Globus pallidus (tissue), 1 donor: ENCODE measurements at places on chromosomes 3 and 15.

GRCh38 chr15:59160880-59161593 lies 45.6 kb upstream of the LDHAL6B start:
- no peak for DNase-seq

GRCh38 chr15:36810656-36811449 lies 231.4 kb downstream of the CDIN1 start:
- no peak for DNase-seq

DNA sequence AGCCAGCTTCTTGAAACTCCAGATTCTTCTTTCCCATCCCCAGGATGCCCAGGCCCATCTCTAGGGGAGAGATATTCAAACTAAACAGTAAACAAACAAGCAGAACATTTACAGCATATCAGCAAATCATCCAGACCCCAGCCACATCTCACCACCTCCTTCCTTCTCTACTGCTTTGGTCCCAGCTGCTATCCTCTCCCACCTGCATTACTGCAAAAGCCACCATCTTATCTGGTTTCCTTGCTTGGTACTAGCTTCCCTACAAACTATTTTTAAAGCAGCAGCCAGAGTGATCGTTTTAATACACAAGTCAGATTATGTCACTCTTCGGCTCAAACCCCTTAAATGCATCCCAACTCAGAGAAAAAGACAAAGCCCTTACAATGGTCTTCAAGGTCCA lies 4.8 kb downstream of the LYSMD2 start:
- DNase-seq: no peak

DNA sequence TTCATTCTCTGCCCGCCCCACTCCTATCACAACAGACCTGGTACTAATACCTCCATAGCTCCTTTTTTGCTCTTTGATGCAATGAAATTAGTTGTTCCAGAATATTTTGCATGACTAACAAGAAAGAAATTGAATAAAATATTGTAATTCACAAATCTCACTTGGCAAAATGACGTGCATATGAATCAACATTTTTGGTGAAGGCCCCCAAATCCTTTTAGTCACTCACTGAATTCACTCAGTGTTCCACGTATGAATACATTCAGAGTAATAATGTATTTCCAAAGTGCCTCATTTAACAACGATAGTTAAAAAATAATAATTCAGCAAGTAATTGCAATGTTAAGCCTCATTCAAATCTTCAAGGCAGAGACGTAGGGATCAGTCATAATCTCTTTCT lies 148.6 kb upstream of the STRIT1 start:
- no peak for DNase-seq

DNA sequence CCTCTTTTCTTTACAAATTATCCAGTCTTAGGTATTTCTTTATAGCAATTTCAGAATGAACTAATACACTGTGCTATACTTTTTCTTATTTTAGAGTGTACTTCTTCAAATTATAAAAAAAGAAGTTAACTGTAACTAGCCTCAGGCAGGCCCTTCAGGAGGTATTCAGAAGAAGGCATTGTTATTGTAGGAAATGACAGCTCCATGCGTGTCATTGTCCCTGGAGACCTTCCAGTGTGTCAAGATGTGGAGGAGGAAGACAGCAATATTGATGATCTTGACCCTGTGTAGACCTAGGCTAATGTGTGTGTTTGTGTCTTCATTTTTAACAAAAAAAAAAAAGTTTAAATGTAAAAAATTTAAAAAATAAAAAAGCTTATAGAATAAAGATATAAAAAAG lies 55.5 kb downstream of the IL12A start:
- no peak for DNase-seq

GRCh38 chr3:23051240-23052140 lies 151.6 kb upstream of the UBE2E2 start:
- DNase-seq: no peak

DNA sequence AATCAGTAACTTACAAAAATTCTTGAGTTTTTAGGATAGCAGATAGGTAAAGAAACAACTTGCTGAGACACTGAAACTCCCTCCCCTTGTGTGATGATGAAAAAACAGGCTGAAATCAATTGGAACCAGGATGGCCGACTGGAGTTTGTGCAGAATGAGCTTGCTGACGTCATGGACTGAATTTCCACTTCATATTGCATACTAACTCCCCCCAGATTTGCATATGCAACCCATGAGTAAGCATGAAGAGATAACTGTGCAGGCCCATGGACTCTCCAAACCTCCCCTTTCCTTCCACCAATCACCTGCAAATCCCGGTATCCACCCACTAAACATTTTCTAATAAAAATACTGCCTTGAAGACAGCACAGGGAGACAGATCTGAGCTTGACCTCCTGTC lies 82.0 kb upstream of the SCN5A start:
- DNase-seq: no peak

GRCh38 chr15:22952796-22953579 lies 27.2 kb downstream of the CYFIP1 start:
- DNase-seq: no peak

DNA sequence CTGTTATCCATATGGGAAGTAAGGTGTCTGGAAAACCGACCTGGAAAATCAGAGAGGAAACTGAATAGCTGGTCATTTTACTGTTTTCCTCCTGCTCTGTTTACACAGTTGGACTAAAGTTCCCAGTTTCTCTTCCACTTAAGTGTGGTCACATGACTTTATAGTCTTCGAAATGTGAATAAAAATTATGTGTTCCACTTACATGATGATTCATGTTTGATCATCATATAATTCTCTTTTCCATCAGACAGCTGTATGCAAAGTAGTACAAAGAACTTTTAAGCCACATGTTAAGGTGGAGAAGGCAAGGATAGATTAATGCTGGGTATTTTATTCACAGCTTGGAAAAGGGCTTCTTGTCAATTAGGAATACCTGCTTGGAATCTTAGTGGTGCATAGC lies 525.5 kb upstream of the BCHE start:
- no peak for DNase-seq

DNA sequence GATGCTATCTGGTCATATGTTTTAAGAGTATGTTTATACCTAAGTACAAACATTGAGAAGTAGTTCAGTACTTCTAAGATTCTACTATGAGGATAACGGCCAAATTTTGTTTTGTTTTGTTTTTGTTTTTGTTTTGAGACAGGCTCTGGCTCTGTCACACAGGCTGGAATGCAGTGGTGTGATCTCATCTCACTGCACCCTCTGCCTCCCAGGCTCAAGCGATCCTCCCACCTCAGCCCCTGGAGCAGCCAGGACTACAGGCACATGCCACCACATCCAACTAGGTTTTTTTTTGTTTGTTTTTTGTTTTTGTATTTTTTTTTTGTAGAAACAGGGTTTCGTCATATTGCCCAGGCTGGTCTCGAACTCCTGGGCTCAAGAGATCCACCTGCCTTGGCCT lies 47.5 kb upstream of the RPS17 start:
- DNase-seq: no peak

DNA sequence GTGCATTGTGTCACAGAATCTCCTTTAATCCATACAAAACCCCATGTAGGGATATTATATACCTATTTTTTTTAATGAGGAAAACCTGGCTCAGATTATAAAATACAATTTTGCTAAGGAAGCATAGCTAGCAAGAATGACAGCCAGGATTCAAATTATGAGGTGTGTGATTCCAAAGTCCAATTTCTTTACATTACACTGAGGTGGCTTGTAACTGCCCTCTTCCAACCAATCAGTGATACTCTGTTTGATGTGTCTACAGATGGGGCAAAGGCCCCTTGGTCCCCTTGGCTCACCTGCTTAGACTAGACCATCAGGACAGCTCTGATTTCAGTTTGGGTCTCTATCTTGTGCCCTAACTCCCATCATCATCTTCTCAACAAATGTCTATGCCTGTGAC lies 120.3 kb upstream of the ADAMTS9 start:
- DNase-seq: no peak

GRCh38 chr3:142027735-142028134 lies 121.6 kb downstream of the TFDP2 start:
- no peak for DNase-seq

GRCh38 chr3:192516820-192517219 lies 210.5 kb downstream of the FGF12 start:
- no peak for DNase-seq

DNA sequence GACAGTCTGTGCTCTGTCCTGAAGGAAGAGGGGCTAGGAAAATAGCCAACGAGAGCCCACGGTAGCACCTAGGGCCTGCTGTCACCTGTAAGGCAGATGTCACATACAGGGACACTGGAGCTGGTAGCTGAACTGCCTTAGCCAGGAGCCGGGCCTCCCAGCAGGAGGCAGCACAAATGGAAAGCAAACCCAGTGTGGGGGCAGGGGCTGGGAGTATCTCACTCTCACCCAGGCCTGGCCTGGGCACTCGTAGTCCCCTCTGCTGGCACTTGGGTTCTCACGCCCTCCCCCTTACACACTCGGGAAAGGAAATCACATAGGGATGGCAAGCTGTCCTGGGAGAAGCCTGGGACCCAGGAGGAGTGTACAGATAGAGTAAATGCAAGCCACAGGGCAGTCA lies 173.1 kb upstream of the CHRNA7 start:
- no peak for DNase-seq

- DNase-seq: no peak
Measured at GRCh38 chr15:99154271-99154670, 49.4 kb downstream of the SYNM start.

DNA sequence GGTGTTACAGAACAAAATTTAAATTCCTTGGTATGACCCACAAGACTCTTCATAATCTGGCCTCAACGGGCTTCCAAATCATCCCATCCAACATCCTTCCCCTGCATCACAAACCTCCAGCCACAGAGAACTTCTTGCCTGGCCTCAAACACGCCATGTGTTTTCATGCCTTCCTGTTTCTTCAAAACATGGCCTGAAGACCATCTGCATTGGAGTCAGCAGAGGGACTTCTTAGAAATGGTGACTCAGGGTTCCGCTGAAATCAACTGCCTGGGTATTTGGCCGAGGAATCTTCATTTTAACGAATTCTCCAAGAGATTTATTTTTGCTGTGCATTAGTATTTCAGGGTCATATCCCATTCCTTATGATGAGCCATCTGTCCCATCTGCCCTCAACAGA lies 138.1 kb upstream of the RAP2B start:
- no peak for DNase-seq

GRCh38 chr15:42710662-42711061 lies 26.3 kb downstream of the CDAN1 start:
- no peak for DNase-seq

- no peak for DNase-seq
Measured at GRCh38 chr3:193237030-193237429, 4.0 kb upstream of the PLAAT1 start.

GRCh38 chr3:170585008-170585936 lies 603 bp downstream of the SLC7A14 start:
- DNase-seq: no peak

DNA sequence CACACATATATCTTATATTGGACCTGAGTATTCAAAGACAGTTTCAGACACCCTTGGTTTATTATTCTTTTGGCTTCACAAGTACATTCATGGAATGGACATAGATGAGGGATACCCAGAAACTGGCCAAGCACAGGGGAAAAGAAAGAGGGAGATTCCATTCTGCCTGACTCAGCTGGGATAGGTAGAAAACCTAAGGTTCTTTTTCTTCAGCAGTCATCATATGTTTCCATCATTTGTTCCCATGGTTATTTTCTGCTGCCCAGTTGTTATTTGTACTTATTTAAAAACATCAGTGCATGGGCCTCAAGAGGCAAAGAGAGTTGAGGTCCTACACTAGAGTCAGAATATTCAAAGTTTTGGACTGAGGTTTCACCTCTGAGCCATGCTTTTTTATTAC lies 91.8 kb downstream of the FILIP1L start:
- no peak for DNase-seq

- DNase-seq: no peak
Measured at GRCh38 chr3:143291836-143292447, 172.4 kb downstream of the CHST2 start.

GRCh38 chr3:156409694-156410093 lies 145.2 kb downstream of the SSR3 start:
- no peak for DNase-seq

GRCh38 chr3:125186261-125186787 lies 26.2 kb downstream of the SLC12A8 start:
- DNase-seq: no peak

DNA sequence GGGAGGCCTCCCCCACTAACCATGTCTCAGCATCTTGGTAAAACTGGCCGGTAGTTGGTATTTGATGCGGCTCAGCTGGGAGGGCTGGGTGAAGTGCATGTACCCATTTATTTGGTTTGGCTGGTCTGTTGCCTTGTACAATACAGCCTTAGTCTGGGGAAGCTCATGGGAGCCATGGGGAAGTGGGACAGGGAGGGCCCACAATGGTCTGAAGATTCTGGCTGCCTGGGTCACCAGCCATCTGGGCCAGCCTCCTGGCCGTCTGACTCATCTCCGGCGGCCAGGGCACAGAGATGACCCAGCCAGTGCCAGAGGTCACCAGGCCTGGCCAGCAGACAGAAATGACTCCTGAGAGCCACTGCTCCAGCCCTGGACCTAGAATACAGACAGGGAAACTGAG lies 51.6 kb upstream of the SMAD6 start:
- no peak for DNase-seq

GRCh38 chr3:159669766-159670165 lies 318.9 kb upstream of the IL12A start:
- no peak for DNase-seq

GRCh38 chr3:89740080-89740880 lies 632.9 kb downstream of the EPHA3 start:
- no peak for DNase-seq

- DNase-seq: no peak
Measured at GRCh38 chr3:15345066-15345607, 12.8 kb upstream of the SH3BP5 start.

- DNase-seq: no peak
Measured at GRCh38 chr15:69472046-69472445, 19.4 kb downstream of the RPLP1 start.

GRCh38 chr3:45760878-45761711 lies 35.2 kb downstream of the SLC6A20 start:
- peak; percentile 49 for DNase-seq

GRCh38 chr15:50424066-50424890 lies at the start of gene USP8:
USP8 (plus strand) TSS chr15:50424405; CDS start chr15:50439074, 14,669 bp downstream.
- DNase-seq: peak; percentile 97

- DNase-seq: no peak
Measured at GRCh38 chr3:66297900-66298299, 77.1 kb downstream of the SLC25A26 start.

DNA sequence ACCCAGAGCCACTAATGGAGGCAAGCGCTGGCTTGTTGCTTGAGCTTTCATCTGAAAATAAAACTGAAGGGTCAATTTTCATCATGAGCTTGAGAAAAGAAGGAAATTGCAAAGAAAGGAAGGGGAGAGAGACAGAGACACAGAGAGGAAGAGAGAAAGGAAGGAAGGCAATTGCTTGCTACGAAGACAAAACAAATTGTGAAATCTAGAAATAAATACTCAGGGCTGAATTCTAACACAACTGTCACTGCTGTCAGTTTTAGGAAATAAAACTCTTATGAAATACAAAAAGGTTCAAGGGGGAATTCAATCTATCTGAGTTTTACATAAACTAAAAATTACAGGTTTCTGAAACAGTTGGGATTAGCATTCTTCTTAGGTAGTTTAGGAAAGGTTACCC lies 36.7 kb downstream of the FOXP1 start:
- DNase-seq: no peak
